ENCODE measurements at places on chromosomes 5 and 9.

DNA sequence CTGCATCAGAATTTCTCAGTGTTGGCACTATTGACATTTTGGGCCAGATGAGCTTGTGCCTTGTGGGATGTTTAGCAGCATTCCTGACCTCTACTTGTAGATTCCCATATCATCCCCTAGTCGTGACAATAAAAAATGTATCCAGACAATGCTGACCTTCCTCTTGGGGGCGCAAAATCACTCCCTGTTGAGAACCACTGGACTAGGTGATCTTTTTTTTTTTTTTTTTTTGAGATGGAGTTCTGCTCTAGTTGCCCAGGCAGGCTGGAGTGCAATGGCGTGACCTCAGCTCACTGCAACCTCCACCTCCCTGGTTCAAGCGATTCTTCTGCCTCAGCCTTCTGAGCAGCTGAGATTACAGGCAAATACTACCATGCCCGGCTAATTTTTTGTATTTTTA lies 22.6 kb downstream of the STXBP1 start:
- peak; percentile 54 for DNase-seq

GRCh38 chr5:173829826-173830225 lies 58.3 kb upstream of the CPEB4 start:
- DNase-seq: peak; percentile 68

DNA sequence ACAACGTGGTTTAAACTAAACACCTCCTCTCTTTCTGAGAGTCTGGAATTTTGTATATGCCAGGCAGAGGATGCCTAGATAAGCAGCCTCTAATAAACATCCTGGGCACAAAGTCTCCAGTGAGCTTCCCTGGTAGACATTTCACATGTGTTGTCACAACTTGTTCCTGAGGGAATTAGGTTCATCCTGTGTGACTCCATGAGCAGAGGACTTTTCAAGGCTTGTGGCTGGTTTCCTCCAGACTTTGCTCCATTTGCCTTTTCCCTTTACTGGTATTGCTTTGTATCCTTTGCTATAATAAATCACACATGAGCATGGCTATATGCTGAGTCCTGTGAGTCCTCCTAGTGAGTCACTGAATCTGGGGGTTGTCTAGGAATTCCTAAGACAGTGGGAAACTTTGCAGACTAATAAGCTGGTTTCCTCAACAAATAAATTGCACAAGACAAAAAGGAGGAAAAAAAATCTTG lies 77.4 kb downstream of the NR2F1-AS1 start:
- peak; percentile 75 for DNase-seq

DNA sequence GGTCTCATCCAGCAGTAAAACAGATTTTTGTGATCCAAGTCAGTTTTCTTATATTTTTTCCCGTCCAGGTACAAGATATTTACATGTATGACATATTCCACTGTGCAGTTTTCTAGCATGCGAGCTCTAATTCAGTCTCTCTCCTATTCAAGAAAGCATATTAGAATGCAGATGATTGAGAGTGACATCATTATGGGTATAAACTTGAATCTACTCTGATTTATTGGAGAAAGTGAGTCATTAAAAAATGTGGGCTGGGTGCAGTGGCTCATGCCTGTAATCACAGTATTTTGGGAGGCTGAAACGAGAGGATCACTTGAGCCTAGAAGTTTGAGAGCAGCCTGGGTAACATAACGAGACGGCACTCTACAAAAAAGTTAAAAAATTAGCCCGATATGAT lies 6.2 kb downstream of the FER start:
- DNase-seq: peak; percentile 68

All from MCF 10A (cell line).